ENCODE measurements at places on chromosomes 13 and 19.

- no peak for DNase-seq
Measured at GRCh38 chr19:5166262-5166661, 174.3 kb downstream of the PTPRS start.

GRCh38 chr19:30781519-30781918 is 409.3 kb downstream of the ZNF536 start:
- DNase-seq = no peak

DNA sequence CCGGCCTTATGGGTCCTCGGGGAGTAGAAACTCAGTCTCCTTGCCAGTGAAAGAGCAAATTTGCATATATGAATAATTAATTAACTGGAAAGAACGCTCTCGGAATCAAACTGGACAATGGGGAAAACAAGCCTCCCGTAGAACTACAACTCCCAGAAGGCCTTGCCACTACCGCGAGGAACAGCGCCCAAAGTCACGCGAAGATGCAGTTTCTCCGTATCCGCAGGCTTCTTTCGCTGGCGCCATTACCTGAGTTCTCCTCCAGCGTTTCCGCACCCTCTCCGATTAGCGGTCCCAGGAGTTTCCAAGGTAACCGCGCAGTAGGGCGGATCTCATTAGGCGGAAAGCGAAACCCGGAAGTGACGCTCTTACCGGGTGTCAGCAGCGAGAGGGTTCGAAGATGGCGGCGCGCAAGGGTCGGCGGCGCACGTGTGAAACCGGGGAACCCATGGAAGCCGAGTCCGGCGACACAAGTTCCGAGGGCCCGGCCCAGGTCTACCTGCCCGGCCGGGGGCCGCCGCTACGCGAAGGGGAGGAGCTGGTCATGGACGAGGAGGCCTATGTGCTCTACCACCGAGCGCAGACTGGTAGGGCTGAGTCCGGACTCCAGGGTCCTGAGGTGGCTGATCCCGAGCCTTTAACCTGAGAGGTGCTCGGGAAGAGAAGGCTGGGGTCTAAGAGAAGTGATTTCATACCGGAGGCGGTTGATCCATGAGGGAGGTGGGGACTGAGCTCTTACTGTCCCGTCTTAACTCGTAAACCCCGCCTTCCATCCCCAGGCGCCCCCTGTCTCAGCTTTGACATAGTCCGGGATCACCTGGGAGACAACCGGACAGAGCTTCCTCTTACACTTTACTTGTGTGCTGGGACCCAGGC is at the start of gene GRWD1:
TSS of gene GRWD1 (plus strand) at position 378 of the 876 bp plus-strand sequence. CDS start at position 401, 23 bp downstream.
- DNase-seq = peak; percentile 94

GRCh38 chr19:18746401-18747325 is 44.4 kb downstream of the COMP start:
- DNase-seq = no peak

GRCh38 chr13:28110414-28110813 is 10.0 kb upstream of the FLT3 start:
- DNase-seq = no peak

GRCh38 chr19:13880059-13881043 is 3.4 kb downstream of the NANOS3 start:
- peak; percentile 98 for DNase-seq

GRCh38 chr13:104487006-104487405 is 1420.8 kb upstream of the SLC10A2 start:
- no peak for DNase-seq

DNA sequence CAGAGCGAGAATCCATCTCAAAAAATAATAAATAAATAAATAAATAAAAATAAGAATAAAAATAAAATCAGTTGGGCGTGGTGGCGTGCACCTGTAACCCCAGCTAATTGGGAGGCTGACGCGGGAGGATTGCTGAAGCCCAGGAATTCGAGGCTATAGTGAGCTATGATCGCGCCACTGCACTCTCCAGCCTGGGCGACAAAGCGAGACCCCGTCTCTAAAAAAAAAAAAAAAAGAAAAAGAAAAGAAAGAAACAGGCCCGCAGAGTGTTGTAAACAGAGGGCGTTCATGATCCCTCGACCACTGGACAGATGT is 5.4 kb downstream of the SERTAD1 start:
- DNase-seq = no peak

DNA sequence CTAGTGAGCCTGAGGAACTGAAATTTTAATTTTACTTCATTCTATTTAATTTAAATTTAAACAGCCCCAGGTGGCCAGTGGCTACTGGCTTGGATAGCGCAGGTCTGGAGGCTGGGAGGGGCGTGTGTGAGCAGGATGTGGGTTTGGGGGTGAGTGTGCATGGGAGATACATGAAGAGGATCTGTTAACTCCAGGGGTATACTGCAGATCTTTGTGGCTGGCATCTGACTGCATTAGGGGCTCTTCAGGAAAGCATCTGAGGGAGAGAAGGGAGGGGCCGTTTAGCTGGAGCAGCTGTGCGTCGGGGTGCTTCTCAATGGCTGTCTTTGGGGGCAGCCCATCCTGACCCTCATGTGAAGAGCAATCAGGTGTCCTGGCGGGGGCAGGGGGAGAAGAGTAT is 6.8 kb downstream of the SHANK1 start:
- no peak for DNase-seq

DNA sequence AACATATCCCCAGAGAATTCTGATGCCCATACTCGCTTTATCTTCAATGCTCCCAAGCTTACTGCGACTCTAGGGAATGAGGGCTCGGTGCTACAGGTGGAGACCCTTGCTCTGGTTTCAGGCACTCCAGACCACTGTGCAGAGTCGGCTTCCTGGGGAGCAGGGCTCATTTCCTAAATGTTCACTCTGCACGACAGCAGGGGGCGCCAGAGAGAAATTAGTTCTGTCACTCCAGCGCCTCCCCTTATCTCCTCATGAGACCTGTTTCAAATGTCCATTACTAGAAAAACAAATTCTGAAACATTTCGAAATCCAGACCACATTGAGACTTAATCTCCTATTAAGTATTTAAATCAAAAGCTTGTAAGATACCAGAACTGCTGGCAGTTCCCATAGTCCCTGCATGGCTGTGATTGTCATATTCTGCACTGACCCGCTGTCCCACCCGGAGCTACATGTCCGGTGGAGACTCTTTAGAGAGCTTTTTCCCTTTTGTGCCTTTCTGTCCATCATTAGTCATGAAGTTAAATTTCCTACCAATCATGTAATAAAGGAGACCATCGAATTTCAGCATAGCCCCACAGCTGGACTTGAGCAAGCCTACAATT is 22.4 kb downstream of the EPSTI1 start:
- peak; percentile 80 for DNase-seq

DNA sequence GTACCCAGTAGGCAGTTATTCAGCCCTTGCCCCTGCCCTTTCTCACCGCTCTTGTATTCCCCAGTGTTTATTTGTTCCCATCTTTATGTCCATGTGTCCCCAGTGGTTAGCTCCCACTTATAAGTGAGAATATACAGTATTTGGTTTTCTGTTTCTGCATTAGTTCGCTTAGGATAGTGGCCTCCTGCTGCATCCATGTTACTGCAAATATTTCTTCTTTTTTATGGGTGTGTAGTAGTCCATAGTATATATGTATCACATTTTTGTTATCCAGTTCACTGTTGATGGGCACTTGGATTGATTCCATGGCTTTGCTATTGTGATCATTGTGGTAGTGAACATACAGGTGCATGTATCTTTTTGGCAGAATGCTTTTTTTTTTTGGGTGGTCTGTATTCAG is 32.7 kb downstream of the URI1 start:
- no peak for DNase-seq

DNA sequence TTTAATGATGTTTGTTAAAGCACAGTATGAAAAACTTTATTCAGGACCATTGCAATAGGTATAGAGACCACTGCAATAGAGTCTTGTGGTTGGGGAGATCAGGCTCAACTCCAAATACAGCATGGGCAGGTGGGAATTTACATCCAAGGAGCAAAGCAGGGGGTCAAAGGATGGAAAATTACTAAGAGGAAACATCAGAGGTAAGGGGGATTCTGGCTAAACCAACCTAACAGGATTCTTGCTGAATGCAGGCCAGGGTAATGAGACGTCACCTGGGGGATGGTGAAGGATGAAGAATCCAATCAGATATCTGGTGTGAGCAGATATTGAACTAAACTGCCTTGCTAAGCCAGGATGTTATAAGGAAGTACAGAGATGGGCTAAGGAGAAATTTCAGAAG is 126.6 kb upstream of the MIR17HG start:
- no peak for DNase-seq

DNA sequence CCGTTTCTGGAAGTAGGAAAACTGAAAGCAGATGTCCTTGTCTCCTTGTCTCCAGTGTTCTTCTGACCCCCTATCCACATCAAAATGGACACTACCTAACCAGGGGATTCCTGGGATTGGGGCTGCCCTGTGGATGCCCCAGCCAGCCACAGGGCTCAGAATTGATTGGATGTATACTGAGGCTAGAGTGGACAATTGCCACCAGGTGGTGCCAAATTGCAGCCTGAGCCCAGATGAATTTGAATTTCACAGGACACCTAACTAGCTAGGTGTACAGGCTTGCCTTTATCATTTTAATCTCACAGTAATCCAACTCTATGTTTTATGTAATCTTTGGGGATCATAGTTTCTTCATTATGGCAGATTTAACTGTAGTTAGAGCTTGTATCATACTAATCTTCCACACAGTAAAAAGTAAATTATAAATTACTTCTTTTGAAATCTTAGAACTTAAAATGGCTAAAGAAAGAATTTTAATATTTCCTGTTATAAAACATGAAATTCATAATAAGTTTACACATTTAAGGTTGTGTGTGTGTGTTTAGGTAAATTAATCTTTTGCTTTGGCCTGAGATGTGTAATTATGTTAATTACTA is 58.0 kb downstream of the PIBF1 start:
- no peak for DNase-seq

DNA sequence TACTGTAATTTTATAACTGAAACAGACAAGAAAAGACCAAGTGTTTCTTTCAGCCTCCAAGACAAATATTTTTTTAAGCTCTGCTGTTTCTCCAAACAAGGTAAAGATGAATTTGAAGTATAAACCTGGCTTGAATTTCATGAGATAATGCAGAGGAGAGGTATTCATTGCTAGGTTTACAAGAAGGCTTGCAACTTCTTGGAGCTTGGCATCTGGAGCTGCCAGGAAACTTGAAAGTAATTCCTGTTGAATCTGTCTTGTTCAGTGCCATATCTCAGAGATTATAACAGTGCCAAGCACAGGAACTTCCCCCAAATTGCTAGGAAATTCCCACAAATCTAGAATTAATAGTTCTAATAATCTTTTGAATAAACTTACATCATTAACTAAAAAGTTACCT is 70.9 kb downstream of the CDK8 start:
- no peak for DNase-seq

DNA sequence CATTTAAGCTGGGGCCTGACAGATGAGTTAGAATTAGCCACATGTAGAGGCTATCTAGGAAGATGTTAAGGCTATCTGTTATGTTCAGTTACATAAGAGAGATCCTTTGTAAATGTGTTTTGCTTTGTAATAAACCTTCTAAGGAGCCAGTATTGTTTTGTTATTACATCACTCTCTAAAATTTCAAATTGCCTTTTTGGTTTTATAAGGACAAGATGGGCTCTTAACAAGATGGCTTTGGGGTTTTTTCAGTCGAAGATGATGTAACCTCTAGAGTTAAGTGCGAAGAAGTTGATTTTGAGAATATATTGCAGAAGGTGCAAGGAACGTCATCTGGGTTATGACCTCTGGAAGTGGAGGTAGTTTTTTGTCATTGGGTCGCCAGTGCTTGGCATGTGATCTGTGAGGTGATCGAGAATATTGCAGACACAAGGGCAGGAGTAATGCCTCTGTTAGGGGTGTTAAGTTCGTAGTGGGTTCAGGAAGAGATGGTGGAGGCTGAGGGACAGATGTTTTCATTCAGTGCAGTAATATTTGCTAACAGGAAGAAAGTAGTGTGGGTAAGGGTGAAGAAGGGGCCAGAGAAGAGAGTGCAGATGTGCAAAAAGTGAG is 12.7 kb downstream of the LSM14A start:
- DNase-seq = no peak

DNA sequence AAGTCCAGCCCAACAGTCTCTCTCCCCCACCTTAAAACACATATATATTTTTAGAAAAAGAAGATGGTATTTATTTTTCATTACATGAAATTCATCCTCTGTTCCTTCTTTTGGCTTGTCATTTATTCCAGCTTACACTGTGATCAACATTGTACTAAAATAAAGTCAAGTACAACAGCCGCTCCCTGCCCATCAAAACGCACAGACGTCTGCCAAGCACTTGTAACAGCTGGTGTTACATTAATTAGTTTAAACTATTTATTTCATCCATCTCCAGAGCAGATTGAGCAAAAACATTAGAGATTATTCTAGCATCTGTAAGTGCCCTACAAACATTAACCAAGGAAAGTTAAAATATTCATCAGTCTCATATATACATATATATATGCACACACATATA is 350.5 kb downstream of the DACH1 start:
- no peak for DNase-seq

DNA sequence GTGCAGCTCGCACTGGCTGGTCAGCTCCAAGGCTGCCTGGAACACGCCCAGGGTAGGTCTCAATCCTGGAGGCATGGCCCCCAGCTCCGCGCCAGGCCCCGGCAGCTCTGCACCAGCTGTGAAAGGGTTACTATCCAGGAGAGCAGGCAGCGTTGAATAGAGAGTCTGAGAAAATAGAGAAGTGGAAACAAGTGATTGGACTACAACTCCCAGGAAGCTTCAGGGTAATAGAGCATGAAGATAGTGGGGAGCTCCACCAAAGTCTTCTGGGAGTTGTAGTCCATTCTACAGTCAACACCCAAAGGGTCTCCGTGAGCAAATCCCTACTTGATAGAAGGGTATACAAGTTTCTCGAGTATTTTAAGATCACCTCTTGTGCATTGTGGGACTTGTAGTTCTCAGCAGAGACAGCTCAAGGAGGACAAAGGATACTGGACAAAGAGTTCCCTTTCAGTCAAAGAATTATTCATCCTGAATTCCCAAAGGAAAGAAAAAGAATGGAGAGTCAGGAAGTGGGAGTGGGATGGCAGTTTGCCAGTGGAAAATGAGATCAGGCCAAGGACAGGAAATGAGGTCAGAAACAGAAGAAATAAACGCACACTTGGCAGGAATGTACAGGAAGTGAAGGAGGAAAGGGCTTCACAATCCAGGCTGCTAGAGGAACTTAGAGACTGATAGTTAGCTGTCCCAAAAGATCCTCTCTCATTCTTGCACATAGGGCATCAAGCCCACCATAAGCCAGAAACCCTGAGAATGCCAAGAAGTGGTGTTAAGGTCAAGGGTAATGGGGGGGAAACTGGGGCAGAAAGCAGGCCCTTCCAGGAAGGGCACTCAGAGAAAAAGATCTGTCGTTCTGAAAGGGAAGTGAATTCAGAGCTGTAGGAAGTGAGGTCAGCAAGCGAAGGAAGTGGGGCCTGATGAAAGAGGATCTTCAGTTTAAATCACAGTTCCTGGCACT is 5.5 kb upstream of the MAMSTR start:
- DNase-seq = peak; percentile 24

DNA sequence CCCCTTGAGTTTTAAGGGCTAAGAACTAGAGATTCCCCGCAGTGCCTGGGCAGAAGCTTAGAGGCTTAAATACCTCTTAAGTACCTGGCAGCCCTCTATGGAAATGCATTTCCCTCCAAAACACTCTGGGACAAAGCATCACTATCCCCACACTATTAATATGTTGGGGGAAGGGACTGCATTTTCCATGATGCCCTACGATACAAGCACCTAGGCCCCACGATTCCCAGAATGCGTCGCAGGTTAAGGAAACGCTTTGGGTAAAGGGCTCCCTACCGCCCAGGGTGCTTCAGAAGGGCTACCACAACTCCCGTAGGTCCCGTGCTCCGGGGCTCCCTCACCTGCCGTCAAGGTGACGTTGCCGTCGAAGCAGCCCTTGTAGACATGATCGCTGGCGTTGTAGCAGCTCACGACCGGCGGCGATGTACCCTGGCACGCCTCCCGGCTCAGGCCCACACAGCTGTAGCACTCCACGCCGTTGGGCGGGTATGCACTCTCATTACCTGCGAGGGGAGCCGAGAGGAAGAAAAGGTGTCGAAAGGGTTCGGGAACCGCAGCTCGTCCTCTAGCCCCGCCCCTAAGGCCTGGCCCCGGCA is 2.5 kb downstream of the LYPD3 start:
- DNase-seq = no peak
